T-helper 17 cell (primary cell): ENCODE measurements at places on chromosomes 16 and 17.

GRCh38 chr17:75474736-75475135 lies 18.3 kb downstream of the TMEM94 start:
- DNase-seq = no peak

- no peak for DNase-seq
Observed at GRCh38 chr16:57628008-57628781, at the start of gene ADGRG1. ADGRG1 (plus strand) TSS chr16:57628630; CDS start chr16:57650288, 21,658 bp downstream.

- DNase-seq = no peak
Observed at GRCh38 chr17:72523491-72523890, 402.7 kb downstream of the SOX9 start.

GRCh38 chr16:62870554-62870953 lies 834.3 kb upstream of the CDH8 start:
- DNase-seq = no peak
